Activated CD4-positive, alpha-beta T cell treated with anti-CD3 and anti-CD28 coated beads, Interleukin-2, amount 50 U/mL, for 24 hours (primary cell): ENCODE measurements at places on chromosomes 1 and 21.

DNA sequence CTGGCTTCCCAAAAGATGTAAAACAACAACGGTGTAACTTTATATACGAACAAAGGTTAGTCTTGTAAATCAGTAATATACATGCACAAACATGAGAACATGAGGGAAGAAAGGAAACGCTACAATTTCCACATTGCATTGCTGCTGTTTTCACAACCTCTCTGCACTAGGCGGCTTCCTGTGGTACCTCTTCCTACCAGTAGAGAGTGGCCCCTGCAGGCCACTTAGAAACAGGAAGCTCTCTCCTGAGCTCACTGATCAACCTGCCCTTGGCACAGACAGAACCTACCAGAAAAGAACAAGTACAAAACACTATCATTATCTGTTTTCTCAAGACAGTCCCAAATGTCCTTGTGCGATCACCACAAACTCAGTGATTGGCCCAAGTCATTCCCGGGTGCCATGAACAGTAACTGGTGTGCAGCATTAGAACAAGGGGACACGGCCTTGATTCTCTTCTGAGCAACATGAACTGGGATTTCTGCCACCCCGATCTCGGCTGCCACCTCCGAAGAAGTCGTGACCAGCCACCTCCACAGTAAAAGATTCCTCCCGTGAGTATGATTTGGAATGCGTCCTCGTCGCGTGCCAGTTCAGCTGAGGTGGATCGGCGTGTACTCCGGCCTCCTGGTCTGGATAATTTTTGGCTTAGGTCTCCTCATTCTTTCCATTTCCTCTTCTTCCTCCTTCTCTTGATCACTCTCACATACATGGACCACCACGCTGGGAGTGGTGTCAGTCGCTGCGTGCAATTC, 5.7 kb upstream of the KCNE1 start:
- no peak for DNase-seq

- no peak for DNase-seq
Measured at GRCh38 chr1:239951511-239952140, 140.1 kb upstream of the FMN2 start.

GRCh38 chr1:161994175-161994668, 29.4 kb downstream of the OLFML2B start:
- DNase-seq = no peak

- DNase-seq = no peak
Measured at GRCh38 chr1:248841702-248842395, 3.8 kb downstream of the ZNF672 start.

DNA sequence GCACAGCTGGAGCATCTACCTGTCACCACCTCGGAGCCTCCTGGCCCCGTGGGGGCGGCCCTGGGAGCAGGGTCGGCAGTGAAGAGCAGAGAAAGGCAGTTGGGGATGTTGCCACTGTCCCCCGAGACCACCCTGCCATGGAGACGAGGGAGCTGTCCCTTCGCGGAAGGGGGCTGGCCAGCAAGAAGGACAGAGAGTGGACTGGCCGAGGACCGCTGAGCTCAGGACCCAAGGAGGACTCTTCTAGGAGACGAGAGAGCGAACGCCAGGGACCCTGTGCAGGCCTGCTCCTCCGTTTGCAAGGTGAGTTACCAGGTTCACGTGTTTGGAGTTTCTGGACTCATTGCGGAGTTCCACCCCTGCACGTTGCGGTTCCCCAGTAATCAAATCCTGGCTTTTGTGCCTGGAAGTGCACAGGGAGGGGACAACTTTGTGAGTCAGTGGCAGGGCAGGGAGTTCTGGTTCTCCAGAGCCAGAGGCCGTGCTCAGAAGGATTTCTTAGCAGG, 5.6 kb upstream of the POFUT2 start:
- no peak for DNase-seq

GRCh38 chr1:43648221-43648847, 1.6 kb upstream of the KDM4A start:
- DNase-seq = no peak

DNA sequence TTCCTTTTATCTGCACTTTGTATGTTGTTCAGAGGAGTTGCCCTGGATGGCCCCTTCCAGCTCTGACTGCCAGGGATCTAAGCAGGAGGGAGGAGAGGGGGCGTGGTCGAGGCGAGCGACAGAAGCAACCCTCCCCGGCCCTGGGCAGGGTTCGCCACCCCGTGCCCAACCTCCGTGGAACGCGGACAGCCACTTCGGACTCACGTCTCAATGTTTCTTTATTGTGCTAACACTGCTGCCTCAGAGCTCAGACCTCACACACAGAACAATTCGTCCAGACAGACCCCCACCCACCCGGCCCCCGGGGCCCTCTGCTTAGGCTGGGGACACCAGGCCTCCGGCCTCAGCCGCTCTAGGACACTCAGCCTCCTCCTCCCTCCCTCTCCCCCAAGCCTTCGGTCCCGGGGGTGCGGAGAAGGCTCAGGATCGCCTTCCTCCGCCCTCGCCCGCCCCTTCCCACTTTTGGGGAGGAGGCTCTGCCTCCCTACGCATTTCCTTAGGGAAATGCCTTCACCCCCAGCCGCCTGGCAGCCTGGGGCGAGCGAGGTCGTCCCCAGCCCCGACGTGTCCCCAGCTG, 8.3 kb downstream of the VSIG8 start:
- DNase-seq = no peak

- DNase-seq = no peak
Measured at GRCh38 chr1:185600641-185601040, 133.6 kb upstream of the HMCN1 start.

- DNase-seq = no peak
Measured at GRCh38 chr1:221840511-221841243, 98.8 kb upstream of the DUSP10 start.

GRCh38 chr1:203168256-203168786, 7.3 kb downstream of the MYBPH start:
- DNase-seq = no peak

DNA sequence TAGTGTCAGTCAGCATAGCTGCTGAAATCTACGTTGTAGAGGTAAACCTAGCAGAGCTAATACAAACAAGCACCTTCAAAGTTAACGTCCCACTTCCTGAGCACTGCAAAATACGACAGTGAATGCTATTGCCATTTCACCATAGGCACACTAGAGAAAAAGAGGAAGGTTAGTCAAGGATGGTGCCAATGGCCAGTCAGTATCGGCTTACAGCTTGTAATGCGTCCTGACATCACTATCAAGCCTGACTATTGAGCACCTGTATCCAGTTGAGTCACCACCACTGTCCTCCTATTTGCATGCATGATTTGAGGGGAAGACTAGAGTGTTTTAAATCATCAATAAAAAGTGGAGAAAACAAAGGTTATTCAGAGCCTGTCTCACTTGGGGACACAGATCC, 34.4 kb downstream of the NUCKS1 start:
- DNase-seq = no peak

DNA sequence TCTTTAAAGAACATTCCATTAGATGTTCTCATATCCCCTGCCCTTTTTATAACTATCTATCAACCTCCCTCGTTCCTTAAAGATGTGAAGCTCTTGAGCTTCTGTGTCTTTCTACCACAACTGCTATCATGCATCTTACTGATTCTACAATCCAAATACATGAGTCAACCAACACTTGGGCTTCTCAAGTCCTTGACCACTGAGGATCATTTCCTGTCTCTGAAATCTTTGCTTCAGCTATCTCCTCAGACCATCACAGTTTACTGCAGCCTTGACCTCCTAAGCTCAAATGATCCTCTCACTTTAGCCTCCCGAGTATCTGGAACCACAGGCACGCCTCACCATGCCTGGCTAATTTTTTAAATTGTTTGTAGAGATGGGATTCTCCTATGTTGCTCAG, 75.2 kb downstream of the FMO4 start:
- no peak for DNase-seq

DNA sequence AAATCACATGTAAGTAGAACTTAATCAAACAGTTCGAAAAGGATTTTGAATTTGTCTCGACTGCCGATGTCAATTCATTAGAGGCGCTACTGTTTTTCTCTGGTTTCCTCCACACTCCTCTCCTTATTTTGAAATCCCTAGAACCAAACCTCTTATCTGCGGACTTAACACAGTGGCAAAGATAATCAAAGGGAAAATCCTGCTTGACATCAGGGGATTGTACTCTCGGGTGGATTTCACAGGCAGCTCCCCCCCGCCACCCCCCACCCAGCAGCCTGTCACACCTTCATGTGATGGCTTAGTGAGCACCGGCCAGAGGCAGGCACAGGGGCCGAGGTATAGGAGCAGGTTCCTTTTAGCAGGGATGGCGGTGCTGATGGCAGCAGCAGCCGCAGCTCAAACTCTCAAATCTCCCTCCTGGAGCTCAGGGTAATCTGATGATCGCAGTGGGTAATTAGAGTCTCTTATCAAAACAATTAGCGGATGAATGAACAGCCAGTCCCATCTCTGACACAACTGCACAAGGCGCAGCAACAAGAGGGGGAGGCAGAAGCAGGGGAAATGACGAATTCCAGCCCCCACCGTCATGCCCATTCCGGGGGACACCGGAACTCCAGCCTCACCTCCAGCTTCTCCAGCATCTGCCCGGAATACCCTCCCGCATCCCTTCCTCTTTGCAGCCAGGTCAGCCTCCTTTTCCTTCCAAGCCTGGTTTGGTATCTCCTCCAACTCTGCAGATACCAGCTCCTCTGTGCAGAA, 80.3 kb downstream of the SSBP3 start:
- DNase-seq = no peak

DNA sequence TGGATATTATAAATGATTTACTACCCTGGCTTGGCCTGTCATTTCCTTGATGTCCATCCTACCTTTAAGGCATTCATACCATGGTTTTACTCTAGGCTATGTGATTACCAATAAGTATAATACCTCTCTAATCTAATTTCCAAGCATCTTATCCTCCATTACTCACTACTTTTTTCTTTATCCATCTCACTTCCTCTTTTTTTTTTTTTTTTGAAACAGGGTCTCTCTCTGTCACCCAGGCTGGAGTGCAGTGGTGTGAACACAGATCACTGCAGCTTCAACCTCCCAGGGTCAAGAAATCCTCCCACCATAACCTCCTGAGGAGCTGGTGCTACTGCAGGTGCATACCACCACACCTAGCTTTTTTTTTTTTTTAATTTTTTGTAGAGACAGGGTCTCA, 39.9 kb downstream of the INKA2 start:
- no peak for DNase-seq

GRCh38 chr1:165354739-165355138, 1.8 kb downstream of the LMX1A start:
- DNase-seq = no peak

DNA sequence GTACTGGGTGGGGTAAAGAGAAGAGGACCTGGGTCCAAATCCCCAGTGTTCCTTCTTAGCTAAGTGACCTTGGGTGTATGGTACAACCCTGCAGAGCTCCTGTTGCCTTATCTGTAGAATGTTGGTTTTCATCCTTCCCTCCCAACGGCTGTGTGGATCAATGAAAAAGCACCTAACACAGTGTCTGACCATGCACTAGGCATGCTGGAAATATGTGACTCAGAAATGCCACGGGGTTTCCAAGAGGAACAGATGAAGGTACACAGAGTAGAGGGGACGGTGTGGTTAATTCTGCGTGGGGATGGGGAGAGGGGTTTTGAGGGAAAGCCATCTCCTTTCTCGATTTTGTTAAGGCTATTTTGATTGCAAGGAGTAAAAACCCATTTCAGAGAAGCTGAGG, 8.6 kb downstream of the NIPAL3 start:
- DNase-seq = no peak

DNA sequence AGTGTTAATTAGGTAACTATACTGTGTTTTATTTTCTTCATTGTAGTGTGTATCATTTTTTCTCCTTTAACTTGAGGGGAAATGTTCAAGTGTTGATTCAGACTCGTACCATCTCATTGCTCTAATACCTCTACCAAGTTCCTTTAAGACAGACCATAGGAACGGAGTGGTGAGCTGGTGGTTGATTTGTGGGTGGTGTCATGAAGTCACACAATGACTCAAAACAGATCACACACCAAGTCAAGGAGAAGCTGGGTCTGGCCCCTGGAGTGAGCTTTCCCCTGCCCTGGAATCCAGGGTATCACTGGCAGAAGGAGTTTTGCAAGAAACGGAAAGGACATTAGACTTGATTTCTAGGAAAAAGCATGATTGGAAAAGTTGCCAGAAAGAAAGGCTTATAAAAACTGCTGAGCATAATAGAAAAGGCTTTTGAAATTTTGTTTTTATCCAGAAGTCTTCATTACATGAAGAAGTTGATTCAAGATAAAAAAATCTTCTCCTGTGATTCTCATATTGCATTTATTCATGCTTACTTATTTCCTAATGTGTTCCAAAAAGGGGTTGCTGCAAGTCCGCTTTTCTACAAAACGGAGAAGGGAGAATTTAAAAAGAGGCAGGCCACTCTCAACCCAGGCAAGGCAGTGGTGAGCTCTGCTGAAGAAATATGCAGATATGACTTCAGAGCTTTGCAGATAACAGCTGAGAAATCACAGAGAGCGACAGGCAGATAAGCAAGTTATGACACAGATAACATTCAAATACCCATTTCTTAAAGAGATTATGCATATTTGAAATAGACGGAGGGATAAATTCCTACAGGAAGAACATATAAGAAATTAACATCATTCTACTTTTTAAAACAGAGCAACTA, 79.7 kb downstream of the TBX19 start:
- DNase-seq = no peak

DNA sequence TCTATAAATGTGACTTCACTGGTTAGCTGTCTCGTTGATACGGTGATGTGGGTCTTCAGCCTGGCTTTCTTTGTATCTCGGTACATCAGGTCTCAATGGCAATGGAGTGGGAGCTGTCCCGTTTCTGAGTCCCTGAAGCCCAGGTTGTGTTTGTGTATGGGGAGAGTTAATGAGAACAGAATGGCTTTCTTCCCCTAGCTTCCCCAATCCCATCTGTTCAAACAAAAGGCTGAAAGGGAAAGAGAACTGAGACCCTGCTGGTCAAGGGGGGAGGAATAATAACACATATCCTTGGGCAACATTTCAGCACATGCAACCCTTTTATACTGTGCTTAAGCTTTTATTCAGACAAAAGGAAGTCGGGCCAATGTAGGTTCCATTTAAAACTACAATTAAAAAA, 28.4 kb upstream of the CASQ2 start:
- no peak for DNase-seq

- DNase-seq = no peak
Measured at GRCh38 chr1:172914501-172915144, 136.1 kb downstream of the TNFSF18 start.

DNA sequence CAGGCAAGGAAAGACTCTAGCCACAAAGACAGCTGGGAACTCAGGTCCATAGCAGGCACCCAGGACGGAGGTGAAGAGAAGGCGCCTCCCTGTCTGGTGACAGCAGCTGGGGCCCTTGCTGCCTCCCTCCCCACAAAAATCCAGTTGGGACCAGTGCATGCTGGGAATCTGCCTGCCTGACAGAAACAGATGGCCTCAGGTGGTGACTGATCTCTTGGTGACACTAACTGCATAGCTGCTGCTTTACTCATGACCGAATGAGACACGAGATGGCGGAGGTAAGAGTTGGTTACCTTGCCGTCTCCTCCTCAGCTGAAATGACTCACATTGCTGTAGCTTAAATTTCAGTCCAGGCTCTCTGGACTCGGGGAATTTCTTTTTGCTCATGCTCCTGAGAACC, 130.3 kb downstream of the FGGY start:
- DNase-seq = no peak
